NCI-H1930 (cell line): ENCODE measurements at places on chromosomes 7 and 10.

GRCh38 chr7:88842201-88842600 lies 46.7 kb upstream of the TEX47 start:
- DNase-seq = no peak

- DNase-seq = no peak
Measured at GRCh38 chr7:110881721-110882120, 209.2 kb upstream of the LRRN3 start.

DNA sequence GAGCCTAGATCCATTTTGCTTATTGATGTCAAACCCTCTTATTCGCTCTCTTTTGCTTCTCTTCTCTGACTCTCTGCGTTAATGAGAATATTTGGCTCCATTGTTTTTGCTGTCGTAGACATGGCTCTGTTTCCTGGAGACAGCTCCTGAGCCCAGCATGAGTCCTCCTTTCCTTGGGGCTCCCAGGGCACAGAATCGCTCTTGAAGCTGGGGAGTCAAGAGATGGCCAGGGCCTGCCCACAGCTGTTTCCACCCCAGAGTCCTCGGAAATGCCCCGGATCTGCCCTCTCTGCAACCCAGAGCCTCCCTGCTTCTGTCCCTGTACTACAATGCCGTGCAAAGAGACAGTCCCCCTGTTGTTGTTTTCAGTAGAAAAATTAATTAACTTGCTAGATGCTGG lies 566.7 kb upstream of the FOXK1 start:
- no peak for DNase-seq

- DNase-seq = no peak
Measured at GRCh38 chr7:73509463-73509862, 12.6 kb downstream of the BAZ1B start.

DNA sequence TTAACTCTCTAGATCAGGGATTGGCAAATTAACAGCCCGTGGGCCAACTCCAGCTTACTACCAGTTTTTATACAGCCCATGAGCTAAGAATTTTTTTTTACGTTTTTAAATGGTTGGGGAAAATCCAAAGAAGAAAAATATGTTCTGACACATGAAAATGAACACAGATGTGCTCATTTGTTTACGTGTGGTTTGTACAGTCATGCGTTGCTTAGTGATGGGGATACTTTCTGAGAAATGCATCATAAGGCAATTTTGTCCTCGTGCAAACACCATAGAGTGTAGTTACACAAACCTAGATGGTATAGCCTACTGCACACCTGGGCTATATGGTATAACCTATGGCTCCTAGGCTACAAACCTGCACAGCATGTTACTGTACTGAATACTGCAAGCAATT lies 8.3 kb upstream of the SMKR1 start:
- no peak for DNase-seq

DNA sequence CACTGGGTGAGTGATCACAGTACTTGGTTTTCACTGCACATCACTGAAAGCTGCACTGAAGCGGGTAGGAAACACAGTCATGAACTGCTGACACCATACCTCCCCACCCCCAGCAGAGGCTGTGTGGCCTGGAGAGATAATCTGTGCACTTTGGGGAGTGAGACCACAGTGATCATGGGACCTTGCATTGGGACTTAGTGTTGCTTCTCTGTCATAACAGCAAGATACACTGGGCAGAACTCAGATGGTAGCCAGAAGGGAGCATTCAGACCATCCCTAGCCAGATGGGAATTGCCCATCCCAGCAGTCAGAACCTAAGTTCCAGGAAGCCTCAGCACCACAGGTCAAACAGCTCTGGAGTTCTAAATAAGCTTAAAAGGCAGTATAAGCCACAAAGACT lies 346.4 kb upstream of the TMEM229A start:
- no peak for DNase-seq

GRCh38 chr10:95880704-95881103 lies 27.1 kb upstream of the CC2D2B start:
- DNase-seq = no peak

DNA sequence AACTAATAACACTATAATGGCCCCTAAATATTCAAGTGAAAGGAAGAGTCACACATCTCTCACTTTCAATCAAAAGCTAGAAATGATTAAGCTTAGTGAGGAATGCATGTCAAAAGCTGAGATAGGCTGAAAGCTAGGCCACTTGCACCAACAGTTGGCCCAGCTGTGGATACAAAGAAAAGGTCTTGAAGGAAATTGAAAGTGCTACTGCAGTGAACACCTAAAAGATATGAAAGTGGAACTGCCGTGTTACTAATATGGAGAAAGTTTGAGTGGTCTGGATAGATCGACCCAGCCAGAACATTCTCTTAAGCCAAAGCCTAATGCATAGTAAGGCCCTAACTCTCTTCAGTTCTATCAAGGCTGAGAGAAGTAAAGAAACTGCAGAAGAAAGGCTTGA lies 12.1 kb upstream of the SNX13 start:
- DNase-seq = no peak

- no peak for DNase-seq
Measured at GRCh38 chr7:29421010-29421956, 142.4 kb upstream of the PRR15 start.

DNA sequence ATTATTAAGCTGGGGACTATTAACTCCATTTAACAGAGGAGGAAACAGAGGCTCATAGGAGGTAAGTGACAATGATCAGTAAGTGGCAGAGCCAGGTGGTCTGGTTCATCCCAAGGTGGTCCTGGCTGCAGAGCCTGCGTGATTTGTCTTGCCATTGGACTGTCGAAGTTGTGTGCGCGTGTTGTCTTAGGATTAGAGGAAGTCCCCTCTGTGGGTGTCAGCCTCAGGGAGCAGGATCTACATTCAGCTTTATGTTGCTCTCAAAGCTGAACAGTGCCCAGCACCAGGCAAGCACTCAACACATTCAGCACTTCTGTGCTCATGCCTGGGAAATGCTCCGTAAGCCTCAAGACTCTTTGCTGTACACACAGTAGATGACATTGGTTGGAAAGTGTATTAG lies 139.5 kb downstream of the HERPUD2 start:
- no peak for DNase-seq

DNA sequence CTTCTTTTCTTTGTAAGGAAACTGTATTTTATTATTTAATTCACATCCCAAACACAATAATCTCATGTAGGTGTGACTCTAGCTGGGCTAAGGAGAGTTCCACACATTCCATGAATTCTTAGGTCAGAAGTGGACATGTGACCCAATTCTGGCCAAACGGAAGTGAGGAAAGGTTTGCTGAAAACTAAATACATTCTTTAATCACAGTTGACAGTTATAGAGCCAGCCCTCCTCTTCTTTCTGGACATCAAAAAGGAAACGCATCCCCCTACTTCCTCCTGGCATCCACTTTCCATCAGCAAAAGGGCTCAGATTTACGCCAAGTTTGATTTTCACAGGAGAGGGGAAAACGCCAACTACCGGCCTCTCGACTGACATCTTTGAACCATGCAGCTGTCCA lies 774.4 kb upstream of the POM121L12 start:
- no peak for DNase-seq

- no peak for DNase-seq
Measured at GRCh38 chr7:108324053-108325038, 131.9 kb downstream of the NRCAM start.

GRCh38 chr7:127950233-127950935 lies 80.9 kb downstream of the LRRC4 start:
- no peak for DNase-seq

DNA sequence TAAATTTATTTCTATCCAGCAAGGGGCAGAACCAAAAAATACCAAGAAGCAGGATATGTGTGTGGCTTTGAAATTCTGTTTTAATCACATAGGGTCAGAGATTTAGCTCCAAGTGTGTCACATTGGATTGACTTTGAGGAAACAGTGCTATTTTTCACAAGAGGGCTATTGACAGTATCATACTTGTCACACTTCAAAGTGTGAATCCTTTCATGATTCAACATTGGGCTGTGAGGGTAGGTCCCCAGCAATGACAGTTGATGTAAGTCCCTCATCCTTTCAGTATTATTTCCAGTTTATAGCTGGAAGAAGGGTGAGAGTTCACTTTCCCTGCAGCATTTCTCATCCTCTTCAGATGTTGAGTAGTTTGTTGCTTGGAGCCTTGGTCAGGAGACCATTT lies 7.4 kb downstream of the CCNY start:
- no peak for DNase-seq

DNA sequence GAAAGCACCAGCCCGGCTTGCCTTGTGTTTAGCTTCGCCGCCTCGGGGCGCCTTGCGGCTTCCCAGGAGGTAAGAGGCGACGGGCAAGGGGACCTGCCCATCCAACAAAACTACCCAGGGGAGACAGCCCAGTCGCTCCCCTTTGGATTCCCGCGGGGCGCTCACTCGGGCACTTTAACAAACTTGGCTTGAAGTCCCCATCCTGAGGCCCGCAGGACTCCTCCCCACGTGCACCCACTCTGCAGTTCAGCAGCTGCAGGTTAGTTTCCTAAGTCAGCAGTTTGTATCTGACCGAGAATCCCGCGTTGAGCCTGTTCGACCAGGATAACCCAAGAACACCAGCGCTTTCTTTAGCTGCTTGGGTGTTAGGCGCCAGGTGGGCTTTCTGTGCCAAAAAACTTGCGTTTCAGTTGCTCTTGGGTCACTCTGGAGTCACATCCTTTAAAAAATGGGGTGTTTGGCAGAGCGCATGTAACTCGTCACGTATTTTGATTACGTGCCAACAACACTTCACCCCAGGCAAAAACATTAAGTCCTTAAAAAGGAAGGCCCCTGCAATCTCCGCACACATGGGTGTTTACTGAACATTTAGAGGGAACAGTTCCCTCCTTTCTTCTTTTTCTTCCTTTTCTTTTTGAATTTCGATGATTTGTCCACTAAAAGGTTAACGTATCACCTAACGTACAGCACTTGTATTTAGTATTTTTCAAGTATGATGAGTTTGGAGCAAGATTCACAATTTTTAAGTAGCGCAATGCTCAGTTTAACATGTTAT lies 876 bp downstream of the DNAH11 start:
- peak; percentile 15 for DNase-seq

GRCh38 chr7:92717993-92718716 lies 118.2 kb downstream of the CDK6 start:
- no peak for DNase-seq

DNA sequence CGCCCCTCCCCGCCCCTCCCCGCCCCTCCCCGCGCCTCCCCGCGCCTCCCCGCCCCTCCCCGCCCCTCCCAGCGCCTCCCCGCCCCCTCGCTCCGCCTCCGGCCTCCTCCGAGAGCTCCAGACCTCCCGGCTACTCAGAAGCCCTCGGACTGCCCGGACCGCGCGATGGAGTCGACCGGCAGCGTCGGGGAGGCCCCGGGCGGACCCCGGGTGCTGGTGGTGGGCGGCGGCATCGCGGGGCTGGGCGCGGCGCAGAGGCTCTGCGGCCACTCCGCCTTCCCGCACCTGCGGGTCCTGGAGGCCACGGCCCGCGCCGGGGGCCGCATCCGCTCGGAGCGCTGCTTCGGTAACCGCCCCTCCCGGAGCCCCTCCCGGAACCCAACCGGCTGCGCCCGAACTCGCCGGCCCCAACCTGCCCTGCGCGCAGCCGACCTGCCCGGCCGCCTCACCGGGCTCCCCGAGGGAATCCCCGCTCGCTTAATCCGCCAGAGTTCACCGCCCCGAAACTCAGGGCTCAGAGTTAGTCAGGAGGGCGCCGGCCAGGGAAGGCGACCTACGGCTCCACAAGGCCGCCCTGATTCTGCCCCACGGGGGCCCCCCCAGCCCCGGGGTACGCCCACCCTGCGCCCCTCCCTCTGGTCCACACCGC lies at the start of gene PAOX:
Gene PAOX (plus strand): TSS at position 111 of the 649 bp plus-strand sequence. CDS start 55 bp downstream, at position 166.
- no peak for DNase-seq

DNA sequence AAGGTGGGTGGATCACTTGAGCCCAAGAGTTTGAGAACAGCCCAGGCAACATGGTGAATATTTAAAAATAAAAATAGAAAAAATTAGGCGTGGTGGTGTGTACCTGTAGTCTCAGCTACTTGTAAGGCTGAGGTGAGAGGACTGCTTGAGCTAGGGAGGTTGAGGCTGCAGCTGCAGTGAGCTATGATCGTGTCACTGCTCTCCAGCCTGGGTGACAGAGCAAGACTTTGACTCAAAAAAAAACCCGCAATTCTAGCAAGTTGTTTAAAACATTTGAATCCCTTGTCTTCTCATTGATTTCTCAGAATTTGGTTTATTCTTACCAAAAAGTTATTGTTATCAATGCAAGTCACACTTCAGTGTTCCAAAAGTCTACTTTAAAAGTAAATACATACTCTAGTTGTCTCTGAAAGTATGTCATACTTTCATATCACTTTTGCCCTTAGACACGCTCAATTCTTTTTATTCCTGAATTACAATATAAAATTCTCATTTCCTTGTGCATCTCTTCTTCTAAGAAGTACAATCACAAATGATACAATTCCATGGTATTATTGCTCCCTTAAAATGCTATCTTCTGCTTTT lies 6.3 kb downstream of the EPC1 start:
- no peak for DNase-seq

DNA sequence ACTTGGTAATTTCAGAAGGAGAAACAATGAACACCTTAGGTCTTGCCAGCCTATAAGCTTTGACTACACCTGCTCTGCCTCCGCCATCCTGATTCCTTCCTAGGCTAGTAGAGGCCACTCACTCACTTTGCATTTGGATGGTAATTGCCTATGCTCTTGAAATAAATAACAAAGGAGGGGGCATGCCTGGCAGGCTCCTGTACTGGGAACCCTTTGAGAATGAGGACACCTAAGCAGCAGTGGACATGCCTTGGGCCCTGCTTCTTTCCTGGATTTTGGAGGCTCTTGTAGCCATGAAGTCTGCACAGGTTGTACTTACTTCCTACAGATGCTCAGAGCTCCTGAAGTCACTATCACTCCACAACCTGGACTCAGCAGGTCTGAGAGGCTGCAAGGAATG lies 65.8 kb downstream of the BLNK start:
- DNase-seq = no peak

GRCh38 chr10:3398825-3399646 lies 226.5 kb upstream of the PITRM1 start:
- DNase-seq = no peak

DNA sequence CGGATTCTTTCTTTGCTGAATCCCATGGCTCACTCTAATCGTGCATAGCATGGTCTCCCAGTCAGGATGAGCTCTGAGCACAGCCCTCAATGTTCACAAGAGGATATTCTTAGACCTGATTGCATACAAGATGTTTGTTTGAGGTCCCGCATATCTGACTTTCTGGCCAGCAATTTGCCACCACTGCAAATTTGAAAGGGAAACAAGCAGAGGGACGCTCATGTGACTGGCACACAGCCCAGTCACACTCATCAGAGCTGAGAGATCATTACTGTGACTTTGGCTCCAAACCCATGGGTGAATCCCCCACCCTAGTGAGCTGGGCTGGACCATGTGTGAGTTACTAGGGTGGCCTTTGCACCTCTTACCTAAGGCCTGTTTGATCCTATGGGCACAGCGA lies 9.9 kb downstream of the TAS2R41 start:
- DNase-seq = no peak

GRCh38 chr10:108500396-108500795 lies 1335.9 kb upstream of the SORCS1 start:
- DNase-seq = no peak

- no peak for DNase-seq
Measured at GRCh38 chr10:132685101-132685891, 100.7 kb downstream of the NKX6-2 start.
